ENCODE measurements at places on chromosomes 16 and 17. TPM values are rescaled to one million over a fixed set of nuclear protein-coding genes. Genes with fewer than 3 reads are reported as not detected.

The C16orf78 gene
- not detected for total RNA-seq

The EFCAB5 gene
- total RNA-seq, result under 0.01 TPM

The UBALD1 gene
- total RNA-seq, result 5.5 TPM

The TGFB1I1 gene
- 3.4 TPM for total RNA-seq

The CCL8 gene
- total RNA-seq, result not detected

The SLFN14 gene
- total RNA-seq, result not detected

The MSLN gene
- 9.0 TPM for total RNA-seq

The MYH10 gene
- total RNA-seq, result 33.0 TPM

The ZNF19 gene
- 3.2 TPM for total RNA-seq

The TM4SF5 gene
- total RNA-seq, result not detected

The CAMTA2 gene
- 4.5 TPM for total RNA-seq

The HSF4 gene
- 3.1 TPM for total RNA-seq

The RSPRY1 gene
- total RNA-seq, result 45.6 TPM

The ARL5C gene
- not detected for total RNA-seq

The KRT36 gene
- total RNA-seq, result not detected

The REXO5 gene
- total RNA-seq, result 4.0 TPM

The FOXL1 gene
- total RNA-seq, result 0.72 TPM

The FGF11 gene
- 32.8 TPM for total RNA-seq

The ADGRG1 gene
- 41.1 TPM for total RNA-seq

The METTL16 gene
- 14.5 TPM for total RNA-seq

The CTRL gene
- not detected for total RNA-seq

The CFAP97D1 gene
- total RNA-seq, result not detected

The KRT25 gene
- not detected for total RNA-seq

The OTOP2 gene
- total RNA-seq, result not detected

The SDR42E1 gene
- 31.8 TPM for total RNA-seq

The LAT gene
- 0.85 TPM for total RNA-seq

All from tracheal epithelial cell (primary cell).